ENCODE measurements at places on chromosomes 1 and 21.

DNA sequence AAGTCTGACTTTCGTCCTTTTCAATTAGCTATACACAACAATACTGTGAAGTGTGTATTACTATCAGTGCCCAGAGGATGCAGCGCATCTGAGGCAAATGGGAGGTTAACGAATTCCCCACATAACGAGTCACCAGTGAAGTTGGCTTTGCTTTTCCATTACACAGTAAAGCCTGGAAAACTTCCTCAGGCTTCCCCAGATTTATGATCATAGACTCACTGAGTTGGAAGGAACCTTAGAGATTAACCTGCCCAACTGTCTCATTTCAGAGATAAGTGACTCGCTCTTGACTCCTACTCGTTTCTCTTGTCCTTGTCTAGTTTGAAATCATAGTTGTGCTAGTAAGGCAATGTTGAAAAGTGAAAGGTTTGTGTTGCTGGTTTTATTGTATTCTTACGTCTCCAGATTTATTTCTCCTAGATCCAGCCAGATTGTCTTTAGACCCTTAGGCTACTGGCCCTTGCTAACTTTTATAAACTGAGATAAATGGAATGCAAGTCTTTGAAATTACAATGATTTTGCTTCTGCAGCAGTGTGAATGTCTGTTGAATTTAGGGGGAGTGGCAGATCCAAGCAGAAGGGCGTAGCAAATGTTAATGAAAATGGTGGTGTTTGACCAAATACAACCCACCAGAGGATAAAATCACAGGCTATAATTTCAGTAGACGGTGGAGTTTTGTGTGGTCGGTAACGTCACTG, 17.3 kb downstream of the S1PR1 start:
- peak; percentile 68 for DNase-seq

- DNase-seq = no peak
Observed at GRCh38 chr1:27527890-27528817, 38.2 kb upstream of the WASF2 start.

DNA sequence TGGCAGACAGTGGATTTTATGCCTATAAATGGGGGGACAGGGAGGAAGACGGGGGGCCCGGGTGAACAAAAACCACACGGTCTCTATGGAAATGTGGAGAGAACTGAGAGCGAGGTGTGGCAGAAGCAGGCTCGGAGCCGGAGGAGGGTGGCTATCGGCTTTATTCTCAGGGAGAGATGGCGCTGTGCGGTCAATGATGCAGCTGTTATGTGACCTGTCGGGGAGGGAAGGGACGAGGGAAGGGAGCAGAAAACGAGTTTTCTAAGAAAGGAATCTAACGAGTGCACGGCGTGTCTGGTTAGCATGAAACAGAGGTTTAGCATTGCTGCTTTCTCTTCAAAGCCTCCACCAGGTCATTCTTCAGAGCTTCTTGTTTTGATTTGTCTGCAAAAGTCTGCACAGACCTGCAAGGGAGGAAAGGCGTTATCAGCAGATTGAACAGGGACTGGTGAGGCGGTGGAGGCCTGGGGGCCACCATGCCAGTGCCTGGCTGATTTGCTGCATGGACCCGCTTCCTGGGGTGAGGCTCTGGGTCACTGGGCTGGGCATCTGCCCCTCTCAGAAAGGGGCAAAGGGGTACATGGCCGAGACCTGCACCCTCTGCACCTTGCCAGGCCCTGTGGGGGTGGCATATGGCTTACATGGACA, 27.2 kb downstream of the SLC66A1 start:
- DNase-seq = no peak

DNA sequence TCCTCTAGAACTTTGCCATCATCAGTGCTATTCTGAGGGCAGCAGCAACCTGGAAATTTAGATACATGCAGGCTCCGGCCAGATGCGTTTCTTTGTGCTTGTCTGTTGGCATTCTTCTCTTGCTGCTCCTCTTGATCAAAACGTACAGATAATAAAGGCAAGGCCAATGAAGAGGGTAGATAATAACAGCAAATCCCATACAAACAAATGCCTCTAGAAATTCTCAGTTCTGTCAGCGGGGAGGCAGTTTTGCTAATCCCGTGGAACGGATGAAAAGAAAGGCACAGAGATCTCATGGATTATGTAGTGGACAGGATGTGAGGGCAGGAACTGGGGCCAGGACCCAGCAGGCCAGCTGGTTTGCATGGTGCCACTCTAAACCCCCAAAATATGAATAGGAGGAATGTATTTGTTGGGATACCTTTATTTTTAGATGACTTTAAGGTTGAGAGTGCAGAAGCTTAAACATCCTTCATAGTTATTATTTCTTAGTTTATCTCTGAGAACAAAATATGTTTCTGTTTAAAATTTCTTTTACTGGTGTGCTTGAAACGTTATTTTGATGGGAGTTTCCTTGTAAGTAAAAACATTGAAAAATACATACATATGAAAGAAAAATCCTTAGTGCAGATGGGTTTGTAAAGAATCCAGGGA, 1.5 kb downstream of the ITSN1 start:
- no peak for DNase-seq

DNA sequence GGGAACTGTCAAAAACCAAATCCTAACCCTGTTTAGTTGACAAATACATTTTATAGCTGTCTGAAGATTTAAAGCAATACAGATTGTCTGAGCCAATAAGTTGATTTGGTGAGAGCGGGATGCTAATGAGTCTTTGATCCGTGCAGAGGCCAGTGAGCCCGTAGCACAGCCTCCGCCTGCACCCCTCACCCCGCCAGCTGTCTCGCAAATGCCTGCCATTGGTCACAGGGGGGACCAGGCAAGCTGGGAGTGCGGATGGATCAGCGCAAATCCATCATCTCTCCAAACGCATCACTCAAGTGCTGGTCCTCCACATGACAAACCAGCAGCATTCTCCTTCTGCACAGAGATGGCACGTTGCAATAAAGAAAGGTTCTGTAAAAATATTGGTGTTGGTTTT, 51.0 kb downstream of the ZBTB18 start:
- DNase-seq = no peak

DNA sequence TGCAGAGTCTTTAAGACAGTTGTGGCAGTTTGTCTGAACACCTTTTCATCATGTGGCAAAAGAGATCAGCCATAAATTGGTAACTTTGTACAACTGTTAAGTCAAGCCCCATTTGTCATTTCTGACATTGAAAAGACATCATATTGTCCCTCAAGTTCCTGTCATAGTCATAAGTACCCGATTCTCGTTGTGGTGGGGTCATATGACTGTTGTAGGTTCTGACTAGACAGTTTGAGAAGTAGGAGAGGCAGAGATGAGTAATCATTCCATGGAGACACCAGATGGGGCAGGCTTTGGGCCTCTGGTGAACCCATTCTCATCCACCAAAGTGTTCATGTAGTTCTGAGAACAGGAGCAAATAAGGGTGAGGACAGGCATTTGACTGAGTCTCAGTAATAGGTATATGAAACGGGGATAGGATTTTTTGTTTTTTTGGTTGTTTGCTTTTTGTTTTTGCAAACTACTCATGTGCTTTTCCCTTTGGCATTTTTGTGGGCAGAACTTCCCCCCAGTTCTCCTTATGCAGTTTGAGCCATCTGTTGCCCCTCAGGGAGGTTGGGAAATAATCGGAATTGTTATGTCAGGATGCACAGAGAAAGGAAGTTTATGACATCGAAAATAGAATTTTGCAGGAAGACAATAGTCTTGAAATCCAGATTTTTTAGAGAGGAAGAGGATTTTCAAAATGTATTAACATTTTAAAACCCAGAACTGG, 86.9 kb upstream of the KCNE2 start:
- peak; percentile 41 for DNase-seq

DNA sequence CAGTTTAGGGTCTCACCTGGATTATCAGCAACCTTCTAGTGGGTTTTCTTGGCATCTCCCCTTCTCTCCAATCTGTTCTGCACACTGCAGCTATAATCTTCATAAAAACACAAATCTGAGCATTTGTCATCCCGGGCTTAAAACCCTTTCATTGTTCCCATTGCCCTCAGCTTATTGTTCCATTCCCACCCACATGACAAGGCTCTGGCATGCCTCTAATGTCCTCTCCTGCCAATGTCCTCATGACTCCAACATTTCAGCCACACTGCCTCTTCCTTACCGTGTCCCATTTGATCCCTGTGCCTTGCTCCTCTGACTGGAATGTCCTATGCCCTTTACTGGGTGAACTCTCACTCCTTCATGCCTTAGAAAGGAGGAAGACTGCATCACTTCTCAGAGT, 7.5 kb upstream of the DPH2 start:
- DNase-seq = no peak

DNA sequence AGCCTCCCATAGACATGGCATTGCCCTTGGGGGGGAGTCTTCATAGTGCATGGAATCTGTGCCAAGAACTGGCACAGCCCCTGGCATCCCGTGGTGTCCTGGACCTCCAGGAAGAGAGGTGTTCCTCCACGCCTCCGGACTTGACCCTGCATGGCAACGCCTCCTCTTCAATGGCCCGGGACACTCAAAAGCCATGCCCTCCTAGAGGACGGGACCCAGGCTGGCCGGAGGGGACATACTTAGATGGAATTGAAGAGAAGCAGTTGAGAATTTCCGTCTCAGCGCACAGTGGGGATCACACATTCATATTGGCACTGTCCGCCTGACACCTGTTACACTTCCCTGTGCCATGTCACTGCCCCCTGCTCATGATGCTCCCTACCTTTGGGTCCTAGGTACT, 38.4 kb upstream of the TENT5C start:
- no peak for DNase-seq

DNA sequence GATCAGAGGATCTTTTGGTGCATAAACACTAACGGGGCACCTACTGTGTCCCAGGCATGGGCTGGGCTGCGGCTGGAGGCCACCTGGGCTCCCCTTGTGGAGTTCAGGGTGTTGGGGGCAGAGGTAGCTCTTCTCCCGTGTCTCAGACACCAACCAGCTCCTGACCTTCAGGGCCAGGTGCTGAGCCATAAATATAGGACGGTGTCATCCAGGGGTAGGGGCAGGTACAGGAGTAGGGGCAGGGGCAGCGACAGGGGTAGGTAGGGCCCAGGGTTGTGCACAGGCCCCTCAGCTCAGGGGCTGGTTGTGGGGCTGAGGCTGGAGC, 18.0 kb upstream of the LRRC3 start:
- no peak for DNase-seq

GRCh38 chr1:217188280-217189237, 442.3 kb downstream of the GPATCH2 start:
- DNase-seq = no peak

- DNase-seq = peak; percentile 80
Observed at GRCh38 chr1:226814751-226815537, 55.5 kb upstream of the PSEN2 start.

DNA sequence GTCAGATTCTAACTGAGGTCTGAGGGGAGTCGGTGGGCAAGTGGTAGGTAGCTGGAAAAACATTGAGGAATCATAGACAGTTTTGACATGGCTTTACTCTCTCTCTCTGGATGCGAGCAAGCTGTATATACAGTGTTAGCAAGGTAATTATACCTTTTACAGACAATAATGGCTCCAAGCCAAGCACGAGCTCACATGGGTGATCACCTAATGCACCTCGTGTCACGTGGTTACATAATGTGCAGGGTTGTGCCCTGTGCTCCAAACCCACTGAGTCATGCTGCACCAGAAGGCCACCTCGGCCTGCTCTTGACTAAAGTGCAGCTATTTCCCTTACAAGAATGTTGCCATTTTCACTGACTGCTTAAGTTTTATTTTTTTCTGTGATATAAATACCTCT, 7.6 kb upstream of the CLCA2 start:
- DNase-seq = no peak

GRCh38 chr1:232016616-232017015, 390.0 kb downstream of the DISC1 start:
- peak; percentile 40 for DNase-seq

- DNase-seq = no peak
Observed at GRCh38 chr1:238664139-238664538, 722.2 kb upstream of the CHRM3 start.

- DNase-seq = peak; percentile 0
Observed at GRCh38 chr21:22192766-22193165, 1194.6 kb downstream of the NCAM2 start.

- peak; percentile 69 for DNase-seq
Observed at GRCh38 chr1:183812686-183813569, 8.0 kb downstream of the RGL1 start.

GRCh38 chr1:51299981-51300670, 30.2 kb downstream of the TTC39A start:
- DNase-seq = no peak

DNA sequence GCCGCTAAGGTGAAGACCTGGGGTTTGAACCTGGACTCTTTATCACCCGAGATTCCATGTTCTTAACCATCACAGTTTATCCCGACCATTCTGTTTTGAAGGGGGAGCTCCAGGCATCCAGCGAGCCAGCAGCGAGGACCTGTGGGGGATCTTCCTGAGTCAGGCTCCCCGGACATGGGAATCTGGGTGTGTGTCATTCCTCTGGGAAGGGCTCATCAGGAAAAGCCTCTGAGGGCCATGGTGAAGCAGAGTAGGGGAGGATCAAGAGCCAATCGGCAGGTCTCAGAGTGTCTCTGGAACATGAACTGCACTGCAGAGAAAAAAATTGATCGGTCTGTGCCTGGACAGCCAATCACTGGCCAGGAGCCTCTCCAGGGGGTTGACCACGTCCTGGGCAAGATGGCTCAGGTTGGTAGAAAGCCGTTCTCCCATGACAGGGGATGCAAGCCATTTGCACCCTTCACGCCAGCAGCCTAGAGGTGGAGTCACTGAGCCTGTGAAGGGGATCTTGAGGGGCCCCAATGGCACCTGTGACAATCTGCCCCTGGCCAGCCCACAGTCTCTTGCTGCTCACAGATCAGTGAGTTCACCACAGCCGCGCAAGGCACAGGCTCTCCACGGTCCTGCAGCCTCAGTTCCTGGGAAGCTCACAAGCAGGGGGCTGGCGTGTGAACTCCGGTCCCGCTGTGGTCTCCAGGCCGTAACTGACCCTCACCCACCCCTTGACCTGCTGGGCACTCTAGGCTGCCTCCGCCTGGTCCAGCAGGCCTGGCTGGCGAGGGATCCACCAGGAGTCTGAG, 20.4 kb upstream of the ACTRT2 start:
- no peak for DNase-seq

DNA sequence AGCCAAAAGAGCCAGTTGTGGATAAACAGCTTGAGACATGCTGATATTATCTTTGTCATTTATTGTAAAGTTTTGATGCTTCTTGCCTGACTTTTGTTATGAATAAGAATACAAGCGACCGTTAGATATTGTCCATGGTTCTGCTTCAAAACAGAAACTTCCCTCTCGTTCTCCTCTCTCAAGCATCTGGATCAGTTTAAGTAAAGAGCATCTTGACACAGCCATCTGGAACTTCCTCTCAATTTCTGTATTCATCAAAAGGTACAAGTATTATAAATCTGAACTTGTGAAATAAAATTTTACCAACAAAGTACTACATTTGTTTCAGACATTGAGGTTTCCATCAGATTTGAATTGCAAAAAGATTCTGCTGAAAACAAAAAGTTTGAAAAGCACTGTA, 36.4 kb upstream of the CLDN14 start:
- peak; percentile 45 for DNase-seq

GRCh38 chr1:94335950-94336349, 82.2 kb upstream of the ABCD3 start:
- DNase-seq = peak; percentile 93

DNA sequence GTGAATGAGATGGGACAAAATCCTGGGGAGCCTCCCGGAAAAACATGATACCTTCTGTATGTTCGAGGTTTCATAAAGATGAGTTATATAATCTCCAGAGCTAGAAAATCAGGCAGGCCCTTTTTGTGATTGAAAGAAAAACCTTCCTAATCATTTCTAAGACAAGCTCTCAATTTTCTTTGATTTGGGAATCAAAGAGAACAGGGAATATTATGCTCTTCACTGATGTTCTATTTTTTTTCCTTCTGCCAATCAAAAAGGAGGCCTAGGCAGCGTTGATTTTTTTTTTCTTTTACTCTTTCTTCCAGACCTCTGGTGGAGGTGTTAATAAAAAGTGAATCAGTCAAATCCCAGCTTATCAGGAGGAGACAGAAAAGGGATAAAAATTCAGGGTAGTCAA, 34.5 kb downstream of the DIRAS3 start:
- no peak for DNase-seq

Data from AG10803 (cell line).